ENCODE measurements at places on chromosomes 1 and 21. TPM values are rescaled to one million over a fixed set of nuclear protein-coding genes. Genes with fewer than 3 reads are reported as not detected.
A peak's percentile ranks its signal among the peaks of the same experiment; 100 is the strongest.

- DNase-seq = no peak
- no peak overlapping the region for H3K4me3 ChIP-seq
- H3K4me1 ChIP-seq = no peaks in the 10 kb centered on the region
- peaks cover 2% of the 10 kb centered on the region for H3K36me3 ChIP-seq
- H3K27me3 ChIP-seq = no peaks in the 10 kb centered on the region
These were observed 62.2 kb downstream of the LRRC40 start for GRCh38 chr1:70143048-70143659.

- H3K27ac ChIP-seq = no peak overlapping the region
- DNase-seq = no peak
- peaks cover 2% of the 10 kb centered on the region for H3K36me3 ChIP-seq
- peak overlapping the region; percentile 77 for H3K4me3 ChIP-seq
- H3K4me1 ChIP-seq = peaks cover 13% of the 10 kb centered on the region
These were observed 18.1 kb upstream of the SNX27 start for GRCh38 chr1:151593730-151594129.

The KIF2C gene
- total RNA-seq = 134 TPM

The DNM3 gene
- total RNA-seq = 3.4 TPM

GRCh38 chr1:63790989-63791388, 17.2 kb downstream of the ROR1 start:
- no peaks in the 10 kb centered on the region for H3K4me1 ChIP-seq
- H3K4me3 ChIP-seq = no peak overlapping the region
- no peak for DNase-seq
- no peaks in the 10 kb centered on the region for H3K36me3 ChIP-seq

The LRIG2 gene
- 14.7 TPM for total RNA-seq

The RORC gene
- 10.3 TPM for total RNA-seq

- H3K27ac ChIP-seq = no peak overlapping the region
- peaks cover 55% of the 10 kb centered on the region for H3K27me3 ChIP-seq
- peak overlapping the region; percentile 41 for H3K4me3 ChIP-seq
- DNase-seq = peak; percentile 77
- peaks cover 23% of the 10 kb centered on the region for H3K4me1 ChIP-seq
These were observed 50.3 kb upstream of the COA6 start for GRCh38 chr1:234322979-234323378.

The CGN gene
- total RNA-seq = 0.69 TPM

GRCh38 chr1:39110325-39110851, 84.2 kb downstream of the NDUFS5 start:
- peaks cover 22% of the 10 kb centered on the region for H3K4me1 ChIP-seq
- H3K4me3 ChIP-seq = no peak overlapping the region
- H3K36me3 ChIP-seq = no peaks in the 10 kb centered on the region

- H3K27ac ChIP-seq = no peak overlapping the region
- peaks cover 7% of the 10 kb centered on the region for H3K27me3 ChIP-seq
- H3K36me3 ChIP-seq = no peaks in the 10 kb centered on the region
These were observed 62.7 kb downstream of the CASZ1 start for GRCh38 chr1:10733474-10734366.
